ENCODE measurements at places on chromosomes 7 and 10.
A peak's percentile ranks its signal among the peaks of the same experiment; 100 is the strongest.

DNA sequence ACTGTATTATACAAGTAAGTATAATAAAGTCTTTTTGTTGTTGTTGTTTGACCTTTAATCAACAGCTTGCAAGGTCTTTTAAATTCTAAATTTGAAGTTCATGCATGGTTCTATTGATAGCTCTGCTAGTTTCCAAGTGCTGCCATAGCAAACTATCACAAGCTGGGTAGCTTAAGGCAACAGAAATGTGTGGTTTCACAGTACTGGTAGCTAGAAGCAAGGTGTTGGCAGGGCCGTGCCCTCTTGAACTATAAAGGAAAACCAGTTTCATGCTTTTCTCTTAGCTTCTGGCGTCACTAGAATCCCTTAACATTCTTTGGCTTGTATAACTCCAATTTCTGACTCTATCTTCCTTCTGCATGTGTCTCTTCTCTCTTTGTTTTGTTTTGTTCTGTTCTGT is 1021.9 kb upstream of the AUTS2 start:
- no peak for DNase-seq

DNA sequence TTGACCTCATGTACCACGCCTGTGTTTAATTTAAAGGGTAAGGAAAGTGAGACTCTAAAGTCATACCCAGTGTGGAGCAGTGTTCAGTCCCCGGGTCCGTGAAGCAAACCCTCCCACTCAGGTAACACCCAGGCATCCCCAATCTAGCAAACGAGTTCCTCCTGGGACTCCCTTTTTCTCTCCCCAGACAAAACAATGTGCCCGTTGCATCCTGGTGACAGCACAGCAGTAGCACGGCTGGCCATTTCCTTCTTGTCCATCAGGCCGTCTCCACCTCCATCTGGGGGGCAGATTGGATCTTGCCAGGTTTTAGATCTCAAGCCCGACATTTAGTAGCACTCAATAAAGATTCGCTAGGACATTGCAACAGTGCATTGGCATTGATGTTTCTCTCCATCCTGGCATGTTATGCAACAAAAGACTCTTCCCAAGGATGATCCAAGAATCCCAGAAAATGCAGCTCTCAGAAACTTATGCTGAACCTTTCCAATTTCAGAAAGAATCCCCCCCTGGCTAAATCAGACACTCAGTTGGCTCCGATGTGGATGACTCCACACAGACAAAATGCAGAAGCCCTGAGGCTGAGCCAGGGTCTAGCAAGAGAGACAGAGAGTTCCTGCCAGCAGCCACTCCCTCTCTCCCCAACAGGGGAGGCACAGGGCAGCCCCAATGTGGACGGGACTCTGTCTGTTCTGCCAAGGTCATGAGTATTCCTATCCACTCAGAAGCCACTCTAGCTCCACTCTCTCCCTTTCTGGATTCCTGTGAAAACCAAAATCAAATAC is 274.5 kb upstream of the MGMT start:
- DNase-seq = no peak

DNA sequence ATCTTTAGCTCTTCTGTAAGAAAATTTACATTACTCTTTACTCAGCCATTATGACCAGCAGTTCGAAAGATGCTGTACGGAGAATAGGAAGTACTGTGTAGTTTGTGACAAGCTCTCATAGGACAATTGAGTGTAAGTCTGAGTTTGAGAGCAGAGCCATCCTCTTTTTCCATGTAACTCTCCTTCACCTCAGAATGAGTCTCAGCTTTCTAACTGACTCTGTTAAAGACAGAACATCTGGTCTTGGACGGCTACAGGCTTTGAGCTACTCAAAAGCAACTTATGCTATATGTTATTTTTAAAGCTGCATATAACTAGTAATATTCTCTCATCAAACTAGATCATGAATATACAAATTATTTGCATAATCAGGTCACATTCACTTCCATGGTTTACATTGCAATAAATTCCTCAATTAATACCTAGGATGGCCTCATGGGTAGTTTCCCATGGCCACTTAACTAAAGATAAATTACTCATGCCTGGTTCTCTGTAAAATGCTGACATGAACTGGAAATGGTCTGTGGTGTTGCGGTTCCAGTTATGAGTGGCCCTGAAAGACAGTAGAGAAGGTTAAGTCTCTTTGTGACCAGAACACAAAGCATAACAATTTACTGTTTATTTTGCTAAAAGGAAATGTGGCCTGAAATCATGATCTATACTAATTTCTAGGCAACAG is 358.7 kb downstream of the PHF14 start:
- DNase-seq = no peak

GRCh38 chr10:46092524-46093081 is 46.5 kb upstream of the MSMB start:
- DNase-seq = no peak

DNA sequence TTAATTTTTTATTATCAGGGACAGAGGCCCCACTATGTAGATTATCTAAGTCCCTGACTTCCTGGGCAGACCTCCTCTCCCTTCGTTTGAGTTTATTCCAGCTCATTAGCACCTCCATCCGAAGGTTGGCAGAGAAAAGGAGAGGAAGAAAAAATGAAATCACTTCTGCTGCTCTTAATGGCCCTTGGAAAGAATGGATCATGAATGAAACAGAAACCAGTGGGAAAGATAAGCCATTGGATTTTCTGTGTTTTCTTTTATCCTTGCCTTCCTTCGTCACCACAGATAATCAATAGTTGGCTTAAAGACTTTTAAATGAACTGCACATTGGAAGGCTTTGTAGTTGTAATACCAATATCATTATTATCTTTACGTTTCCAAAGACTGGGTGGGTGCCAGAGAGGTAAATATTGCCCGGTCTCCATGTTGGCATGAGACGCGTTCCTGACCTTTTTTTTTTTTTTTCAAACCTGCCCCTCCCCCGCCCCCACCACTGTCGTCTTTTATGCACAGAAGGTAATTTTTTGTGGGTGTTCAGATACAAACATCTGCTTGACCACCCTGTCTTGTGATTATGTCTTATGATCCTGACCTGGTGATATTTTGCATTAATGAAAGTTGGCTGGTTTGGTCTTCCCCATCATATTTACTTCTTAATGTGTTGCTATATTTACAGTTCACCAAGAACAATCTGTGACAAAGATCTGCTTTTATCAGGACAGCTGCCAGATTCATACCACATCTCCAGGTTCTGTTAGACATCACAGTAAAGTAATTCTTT is 116.8 kb downstream of the ARID5B start:
- DNase-seq = no peak

DNA sequence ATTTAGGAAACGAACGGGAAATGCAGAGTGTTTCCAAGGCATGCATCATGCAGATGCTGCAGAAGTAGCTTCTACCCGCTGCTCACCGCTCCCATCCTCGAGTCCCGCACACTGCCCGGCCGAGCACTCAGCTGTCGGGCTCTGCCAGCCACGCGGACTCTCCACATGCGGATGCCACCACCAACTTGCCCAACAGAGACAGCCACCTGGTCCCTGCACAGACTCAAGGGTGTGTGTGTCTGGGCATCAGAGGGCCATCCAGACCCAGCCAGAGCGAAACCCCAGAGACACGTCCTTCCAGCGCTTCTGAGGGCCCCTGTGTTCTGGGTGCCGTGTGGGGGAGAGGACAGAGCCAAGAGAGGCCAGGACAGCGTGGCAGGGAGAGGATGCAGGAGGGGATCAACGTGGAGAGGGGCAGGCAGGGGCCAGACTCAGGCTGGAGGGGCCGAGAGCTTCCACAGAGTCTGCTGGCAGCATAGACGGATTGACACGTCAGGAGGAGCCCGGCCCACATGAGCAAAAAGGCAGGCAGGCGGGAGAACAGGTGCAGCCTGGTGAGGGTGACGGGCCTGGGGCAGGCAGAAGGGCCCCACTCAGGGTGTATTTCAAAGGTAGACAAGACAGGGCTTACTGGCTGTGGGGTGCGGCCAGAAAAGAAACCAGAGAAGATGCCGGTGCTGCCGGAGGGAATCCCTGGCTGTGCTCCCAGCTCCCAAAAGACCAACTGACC is 18.3 kb downstream of the GPER1 start:
- no peak for DNase-seq

DNA sequence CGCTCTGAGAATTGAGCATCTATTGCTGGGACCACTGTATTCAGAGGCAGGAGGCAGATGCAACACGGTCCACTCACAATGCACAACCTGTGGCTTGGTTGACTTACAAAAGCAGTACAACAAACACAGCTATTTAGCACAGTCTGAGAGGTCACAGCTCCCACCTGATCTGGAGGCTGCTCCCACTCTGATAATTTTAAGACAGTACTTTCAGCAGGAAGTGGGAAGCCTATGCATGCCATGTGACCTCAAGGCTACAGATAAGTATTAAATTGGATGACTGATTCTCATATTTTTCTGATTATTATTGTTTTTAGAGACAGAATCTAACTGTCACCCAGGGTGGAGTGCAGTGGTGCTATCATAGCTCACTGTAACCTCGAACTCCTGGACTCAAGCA is 659.3 kb downstream of the PARD3 start:
- no peak for DNase-seq

- DNase-seq = no peak
These were observed 89.2 kb downstream of the WDR11 start for GRCh38 chr10:120940299-120940900.

GRCh38 chr10:45582386-45582781 is 90.2 kb downstream of the ZFAND4 start:
- DNase-seq = no peak

DNA sequence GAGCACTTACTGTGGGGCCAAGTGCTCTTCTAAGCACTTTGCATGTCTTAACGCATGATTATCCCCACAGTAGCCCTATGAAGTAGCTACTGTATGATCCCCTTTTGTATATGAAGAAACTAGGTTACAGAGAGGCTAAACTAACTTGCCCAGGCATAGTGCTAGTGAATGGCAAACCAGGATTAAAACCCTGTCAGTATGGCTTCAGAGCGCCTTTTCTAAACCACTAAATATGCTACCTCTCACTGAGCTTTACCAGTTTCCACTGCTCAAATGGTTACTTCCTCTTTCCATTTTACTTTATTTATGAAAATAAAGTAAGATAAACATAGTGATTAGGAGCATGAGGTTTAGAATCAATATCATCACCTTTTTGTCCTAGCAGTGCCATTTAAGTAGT is 73.6 kb downstream of the PODXL start:
- DNase-seq = no peak

GRCh38 chr10:71667387-71667752 is 52.2 kb downstream of the C10orf105 start:
- no peak for DNase-seq

GRCh38 chr7:82156893-82157292 is 286.7 kb downstream of the CACNA2D1 start:
- DNase-seq = no peak

GRCh38 chr10:65571011-65571570 is 1354.7 kb upstream of the LRRTM3 start:
- peak; percentile 31 for DNase-seq

DNA sequence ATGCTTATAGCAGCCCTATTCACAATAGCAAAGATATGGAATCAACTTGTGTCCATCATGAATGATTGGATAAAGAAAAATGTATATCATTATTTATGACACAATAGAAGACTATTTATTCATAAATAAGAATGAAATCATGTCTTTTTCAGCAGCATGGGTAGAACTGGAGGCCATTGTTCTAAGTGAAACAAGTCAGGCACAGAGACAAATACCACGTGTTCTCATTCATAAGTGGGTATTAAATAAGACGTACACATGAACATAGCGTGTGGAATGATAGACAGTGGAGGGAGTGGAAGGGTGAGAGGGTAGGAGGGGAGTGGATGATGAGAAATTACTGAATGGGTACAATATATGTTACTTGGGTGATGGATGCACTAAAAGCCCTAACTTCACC is 762.4 kb downstream of the REEP3 start:
- DNase-seq = no peak

DNA sequence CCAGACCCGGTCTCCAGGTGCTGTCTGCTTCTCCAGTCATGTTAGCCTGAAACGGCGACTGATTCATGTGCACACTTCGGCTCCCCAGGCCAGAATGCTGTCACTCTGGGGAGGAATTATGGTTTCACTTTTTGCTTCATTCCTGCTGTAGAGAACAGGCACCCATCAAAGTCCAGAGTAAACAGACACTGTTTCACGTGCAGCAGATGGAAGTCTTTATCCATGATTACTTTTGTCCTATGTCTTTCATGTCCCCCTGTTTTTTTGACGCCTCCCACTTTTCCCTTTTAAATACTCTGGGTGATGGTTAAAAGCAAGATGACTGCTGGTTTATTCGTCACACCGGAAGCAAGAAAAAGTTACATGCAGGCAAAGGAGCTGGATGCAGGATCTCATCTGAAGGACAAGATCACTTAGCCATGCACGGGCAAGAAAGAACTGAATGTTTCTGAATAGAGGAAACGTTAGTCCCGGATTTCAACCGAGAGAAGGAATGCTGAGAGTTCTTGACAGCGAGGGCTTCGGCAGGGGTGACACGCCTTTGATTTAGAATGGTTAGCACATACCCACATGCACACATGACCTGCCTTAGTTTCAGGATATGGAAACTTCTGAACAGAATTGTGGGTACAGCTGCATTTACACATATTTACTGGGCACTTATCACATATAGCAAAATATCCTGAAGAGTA is 250.0 kb upstream of the KLF6 start:
- no peak for DNase-seq

- DNase-seq = no peak
These were observed 56.2 kb upstream of the DPYSL4 start for GRCh38 chr10:132130286-132131265.

DNA sequence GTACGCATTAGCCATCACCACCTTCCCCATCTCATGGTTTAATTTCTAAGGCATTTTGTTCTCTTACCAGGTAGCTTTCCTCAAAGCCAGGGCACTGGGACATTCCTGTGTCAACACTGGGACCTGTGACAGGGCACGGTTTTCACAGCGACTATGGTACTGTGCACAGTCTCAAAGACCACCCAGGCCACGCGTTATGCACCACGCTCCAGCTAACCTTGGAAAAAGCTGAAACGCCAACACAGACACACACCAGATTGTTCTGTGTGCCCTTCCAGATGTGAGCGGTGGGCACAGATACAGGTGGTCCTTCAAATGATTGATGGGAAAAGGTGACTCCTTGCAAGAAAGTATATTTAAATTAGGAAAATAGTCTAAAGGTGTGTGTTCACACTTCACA is 337.3 kb downstream of the WDR37 start:
- no peak for DNase-seq

GRCh38 chr7:47638679-47639315 is 56.9 kb upstream of the TNS3 start:
- peak; percentile 72 for DNase-seq

DNA sequence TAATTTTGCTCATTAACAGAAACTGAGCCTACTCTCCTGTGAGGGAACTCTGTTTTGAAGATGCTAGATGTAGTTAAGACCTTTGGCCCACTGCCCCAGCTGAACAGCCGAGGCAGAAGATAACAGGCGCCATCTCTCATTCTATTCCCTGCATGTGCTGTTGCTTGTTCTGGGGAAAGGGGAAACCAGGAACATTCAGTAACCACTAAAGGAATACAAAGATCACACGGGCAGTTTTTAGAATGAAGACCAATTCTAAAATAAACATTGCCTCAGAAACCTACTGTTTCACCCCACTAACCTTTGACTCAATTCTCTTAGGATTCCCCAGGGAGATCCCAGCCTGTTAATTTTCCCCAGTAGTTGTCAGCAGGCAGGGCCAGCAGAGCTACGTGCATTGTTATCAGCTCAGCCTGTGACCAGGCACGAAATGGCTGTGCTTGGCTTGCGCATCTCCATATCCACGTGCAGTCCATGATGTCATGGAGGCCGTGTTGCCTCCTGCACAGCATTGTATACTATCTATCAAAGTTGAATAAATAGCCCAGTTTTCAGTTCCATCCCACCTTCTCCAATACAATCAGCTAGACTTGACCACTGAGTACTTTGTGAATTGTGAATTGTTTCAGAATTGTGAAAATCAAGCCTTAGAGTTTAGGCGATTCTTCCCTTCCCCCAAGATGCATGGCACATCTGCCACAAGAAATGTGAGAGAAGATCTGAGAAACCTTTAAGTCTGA is 36.0 kb downstream of the ANK3 start:
- no peak for DNase-seq
